ENCODE measurements at places on chromosomes 7 and 10. TPM values are rescaled to one million over a fixed set of nuclear protein-coding genes. Genes with fewer than 3 reads are reported as not detected.

NEUROD6 gene
- total RNA-seq, result not detected

POLL gene
- 11.7 TPM for total RNA-seq

HDAC9 gene
- 2.7 TPM for total RNA-seq

- peak; percentile 79 for DNase-seq
Measured at GRCh38 chr7:134547397-134548054, 1.4 kb upstream of the AKR1B15 start.

DNA sequence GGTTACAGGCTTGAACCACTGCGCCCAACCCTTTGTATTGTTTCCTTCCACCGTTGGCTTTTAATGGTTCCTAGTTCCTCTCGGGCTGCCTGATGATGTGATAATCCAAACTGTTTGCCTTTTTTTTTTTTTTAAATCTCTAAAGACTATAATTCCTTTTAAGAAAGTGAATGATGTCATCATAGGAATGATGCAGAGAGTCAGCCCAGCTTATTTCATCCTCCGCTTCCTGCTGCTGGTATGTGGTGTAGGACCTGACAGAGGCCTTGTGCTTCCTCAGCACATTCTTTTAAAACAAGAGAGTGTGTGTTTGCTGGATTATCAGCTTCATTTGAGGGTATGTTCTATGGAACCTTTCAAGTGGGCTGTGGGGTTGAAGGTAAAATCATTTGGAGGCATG, 241.4 kb downstream of the LRMDA start:
- DNase-seq, result no peak

DNA sequence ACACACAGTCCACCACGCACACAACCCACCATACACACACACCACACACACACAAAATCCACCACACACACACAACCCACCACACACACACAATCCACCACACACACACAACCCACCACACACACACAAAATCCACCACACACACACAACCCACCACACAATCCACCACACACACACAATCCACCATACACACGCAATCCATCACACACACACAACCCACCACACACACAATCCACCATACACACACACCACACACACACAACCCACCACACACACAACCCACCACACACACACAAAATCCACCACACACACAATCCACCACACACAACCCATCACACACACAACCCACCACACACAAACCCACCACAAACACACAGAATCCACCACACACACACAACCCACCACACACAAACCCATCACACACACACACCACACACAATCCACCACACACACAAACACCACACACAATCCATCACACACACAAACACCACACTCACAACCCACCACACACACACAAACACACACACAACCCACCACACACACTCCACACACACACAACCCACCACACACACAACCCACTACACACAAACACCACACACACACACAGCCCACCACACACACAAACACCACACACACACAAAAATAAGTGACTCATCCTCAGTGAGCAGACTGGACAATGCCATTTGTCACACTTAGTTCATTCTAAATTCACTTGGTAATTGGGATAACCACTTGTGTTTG, 8.8 kb upstream of the REPIN1 start:
- no peak for DNase-seq

DNA sequence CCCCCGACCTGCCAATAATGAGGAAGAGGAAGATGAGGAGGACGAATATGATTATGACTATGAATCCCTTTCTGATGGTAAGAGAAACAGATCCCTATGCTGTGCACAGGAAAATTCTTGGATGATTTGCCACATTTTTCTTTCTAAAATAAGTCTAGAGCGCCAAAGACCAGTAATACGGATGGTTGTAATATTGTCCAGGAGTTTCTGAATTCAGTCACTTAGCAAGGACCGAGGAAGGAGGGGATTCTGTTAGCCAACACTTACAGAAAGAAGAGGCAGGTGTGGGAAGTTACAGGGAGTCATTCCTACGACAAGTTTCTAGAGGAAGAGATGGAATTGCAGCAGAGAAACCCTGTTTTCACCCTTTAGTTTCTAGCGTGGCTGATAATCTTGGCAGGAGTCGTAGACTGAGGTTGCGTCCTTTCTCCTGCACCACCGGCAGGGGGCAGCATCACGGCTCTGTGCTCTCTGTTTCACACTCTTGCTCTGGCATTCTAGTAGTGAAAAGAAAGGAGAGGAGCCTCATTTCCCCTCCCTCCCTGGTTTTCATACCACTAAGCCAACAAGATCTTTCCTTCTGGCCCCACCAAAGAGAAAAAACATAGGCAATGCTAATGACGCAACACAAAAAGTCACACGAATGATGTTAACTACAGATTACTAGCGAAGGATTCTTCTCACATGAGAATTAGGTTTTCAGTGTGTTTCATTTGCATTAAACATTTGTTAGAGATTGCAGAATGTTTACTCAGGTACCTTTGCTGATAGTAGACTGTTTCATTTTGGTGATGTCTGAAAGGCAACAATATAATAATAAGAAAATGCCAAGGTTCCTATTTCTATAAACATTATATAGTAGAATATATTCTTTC, 82.7 kb downstream of the NOC3L start:
- peak; percentile 81 for DNase-seq

DNA sequence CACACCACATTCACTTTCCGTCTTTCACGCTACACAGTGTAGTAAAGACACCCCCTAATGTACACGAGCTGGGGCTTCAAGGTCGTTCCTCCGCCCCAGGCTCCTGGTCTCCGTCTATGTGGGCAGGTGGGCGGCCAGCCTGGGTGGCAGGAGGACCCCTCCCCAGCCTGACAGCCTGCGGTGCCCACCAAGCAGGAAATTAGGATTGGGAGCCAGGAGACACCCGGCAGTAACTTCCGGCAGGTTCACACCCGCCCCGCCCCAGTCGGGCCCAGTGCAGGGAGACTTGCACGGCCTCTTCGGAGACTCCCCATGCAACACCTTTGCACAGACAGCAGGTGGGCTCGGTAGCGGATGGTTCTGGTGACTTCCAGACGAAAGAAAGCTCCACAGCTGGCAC, 27.7 kb upstream of the ADGRA1 start:
- DNase-seq, result no peak

All from dermis blood vessel endothelial cell (primary cell).